ENCODE measurements at places on chromosomes 6 and 20.

- no peak for DNase-seq
Measured at GRCh38 chr20:58988565-58988882, 7.5 kb downstream of the NELFCD start.

DNA sequence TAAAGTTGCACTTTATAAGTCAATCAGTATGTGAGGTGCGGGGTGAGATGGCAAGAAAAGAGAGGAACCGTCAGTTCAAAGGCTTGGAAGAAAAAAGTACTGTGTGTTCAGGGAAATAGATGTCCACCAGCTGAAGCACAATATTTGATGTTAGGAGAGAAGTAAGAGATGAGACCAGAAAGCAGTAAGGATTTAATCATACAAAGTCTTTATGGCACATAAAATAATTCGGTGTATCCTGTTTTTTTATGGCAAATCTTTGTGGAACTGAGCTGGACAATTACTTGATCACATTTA lies 197.2 kb downstream of the FAXC start:
- DNase-seq, result no peak

DNA sequence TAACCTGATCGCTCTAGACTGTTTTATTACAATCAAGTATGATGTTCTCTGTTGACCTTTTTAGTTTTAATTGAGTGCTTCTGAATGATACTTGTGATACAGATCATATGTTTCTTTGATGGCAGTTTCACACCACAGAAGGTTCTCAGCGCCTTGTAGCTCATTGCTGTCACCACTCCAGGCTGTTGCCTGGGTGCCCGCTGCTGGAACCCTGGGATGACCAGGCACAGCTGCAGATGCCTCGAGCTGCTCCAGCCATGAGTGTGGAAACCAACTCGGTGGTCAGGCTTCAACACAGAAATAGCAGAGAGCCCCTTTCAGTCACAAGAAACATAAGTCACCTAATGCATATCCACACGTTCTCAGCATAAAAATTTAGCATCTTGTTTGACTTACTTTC lies 112.7 kb downstream of the RPP40 start:
- no peak for DNase-seq

DNA sequence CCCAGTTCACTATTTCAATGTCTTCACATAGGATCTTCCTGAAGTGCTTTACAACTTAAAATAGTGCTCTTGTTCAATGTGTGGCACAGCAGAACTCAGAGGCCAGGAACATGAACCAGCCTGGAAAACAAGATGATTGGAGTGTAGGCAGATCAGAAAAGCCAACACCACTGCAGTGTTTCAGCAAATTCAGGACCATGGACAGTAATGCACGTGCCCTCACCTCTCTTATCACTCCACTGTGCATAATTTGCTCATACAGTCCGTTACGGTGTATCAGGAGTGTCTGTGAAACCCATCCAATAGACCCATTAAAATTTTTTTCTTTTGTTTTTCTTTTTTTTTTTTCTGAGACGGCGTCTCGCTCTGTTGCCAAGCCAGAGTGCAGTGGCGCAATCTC lies 27.6 kb upstream of the HACE1 start:
- DNase-seq, result no peak

DNA sequence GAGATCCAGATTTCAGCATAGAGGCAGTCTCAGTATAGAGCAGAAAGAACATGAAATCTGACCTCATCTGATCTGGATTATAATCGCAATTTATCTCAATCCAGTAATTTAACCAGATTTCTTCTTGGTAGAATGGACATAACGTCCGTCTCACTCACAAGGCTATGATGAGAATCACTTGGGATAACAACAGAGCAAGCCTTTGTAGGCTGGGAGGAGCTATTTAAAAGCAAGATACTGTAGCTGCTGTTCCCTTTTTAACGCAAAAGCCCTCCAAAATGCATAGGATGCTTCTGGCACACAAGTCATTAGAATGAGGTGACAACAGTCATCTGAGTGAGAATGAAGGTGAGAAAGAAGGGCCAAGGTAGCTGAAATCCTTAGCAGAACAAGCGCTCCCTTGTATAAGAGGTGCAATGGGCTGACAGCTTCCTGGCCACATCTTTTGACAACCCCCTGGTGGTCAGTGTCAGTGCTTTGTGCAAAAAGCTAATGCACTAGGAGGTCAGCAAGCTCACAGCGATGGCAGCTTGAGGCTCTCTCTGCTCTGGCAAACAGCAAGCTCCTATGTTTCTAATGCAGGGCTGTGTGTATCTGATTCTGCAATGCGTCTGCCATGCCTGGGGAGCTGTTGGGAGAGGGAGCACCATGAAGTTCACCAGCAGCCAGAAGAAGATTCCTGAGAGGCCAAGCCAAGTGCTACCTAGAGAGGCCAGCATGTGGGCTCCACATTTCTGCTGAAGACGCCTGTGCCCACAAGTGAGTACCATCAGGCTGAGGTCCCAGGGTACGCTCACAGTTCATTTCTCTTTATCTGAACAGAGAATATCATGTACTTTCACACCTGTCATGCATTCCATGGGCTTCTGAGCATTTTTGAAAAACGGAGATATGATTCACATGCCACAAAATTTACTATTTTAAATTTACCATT lies 16.2 kb downstream of the METTL24 start:
- DNase-seq, result no peak

GRCh38 chr6:44257753-44258324 lies 511 bp upstream of the SLC35B2 start:
- no peak for DNase-seq

GRCh38 chr6:15907914-15908518 lies 220.9 kb upstream of the MYLIP start:
- DNase-seq, result no peak

DNA sequence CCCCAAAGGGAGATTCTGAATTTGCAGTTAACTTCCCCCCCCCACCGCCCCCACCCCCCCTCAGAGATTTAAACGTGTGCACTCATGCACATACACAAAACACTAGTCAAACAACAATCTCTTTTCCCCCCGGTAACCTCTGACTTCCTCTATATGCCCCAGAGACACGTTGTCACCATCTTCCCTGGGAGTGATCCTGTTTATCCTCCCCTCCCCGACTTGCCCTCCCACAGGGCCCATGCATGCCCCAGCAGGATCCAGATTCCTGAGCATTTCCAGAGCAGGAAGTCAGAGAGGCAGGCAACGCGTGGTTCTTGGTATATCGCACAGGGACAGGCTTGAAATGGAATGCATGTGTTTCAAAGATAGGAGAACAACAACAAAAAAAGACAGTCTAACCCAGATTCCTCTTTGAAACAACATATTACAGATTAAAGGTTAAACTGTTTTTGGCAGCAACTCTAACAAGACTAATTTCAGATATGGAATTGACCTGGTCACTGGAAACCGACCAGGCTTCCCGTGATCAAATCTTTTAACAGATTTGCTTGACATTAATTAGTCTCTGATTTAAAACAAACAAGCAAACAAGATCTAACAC lies 1.3 kb downstream of the BLCAP start:
- DNase-seq, result no peak

DNA sequence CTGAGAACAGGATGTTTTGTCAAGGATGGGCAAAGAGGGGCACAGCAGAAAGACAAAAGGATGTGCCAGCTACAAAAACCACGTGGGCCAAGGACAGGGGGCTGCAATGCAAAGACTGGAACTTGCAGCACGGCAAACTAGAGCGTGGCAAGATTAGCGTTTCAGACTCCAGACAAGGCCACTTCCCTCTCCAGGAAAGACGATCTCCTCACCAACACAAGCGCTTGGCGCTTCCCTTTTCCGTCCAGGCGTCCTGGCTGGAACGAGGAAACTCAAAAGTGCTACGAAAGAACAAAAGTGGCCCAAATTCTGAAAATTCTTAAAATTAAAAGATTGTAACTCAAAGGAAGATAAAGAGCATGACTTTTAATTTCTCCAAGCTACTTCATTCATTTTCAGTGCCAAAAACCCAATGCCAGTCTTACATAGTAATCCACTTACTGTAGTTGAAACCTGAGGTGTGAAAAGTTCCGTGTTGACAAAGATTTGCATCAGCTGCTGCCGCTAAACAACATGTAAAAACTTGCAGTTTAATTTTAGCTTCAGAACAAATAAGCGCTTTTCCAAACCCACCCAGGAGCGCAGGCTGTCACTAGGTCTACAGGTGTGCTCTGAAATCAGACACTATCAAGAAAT lies 207.1 kb upstream of the RREB1 start:
- no peak for DNase-seq

All from stimulated activated CD4-positive, alpha-beta T cell treated with anti-CD3 and anti-CD28 coated beads, Interleukin-12 subunit alpha, Interleukin-12 subunit beta, amount 100 ng/mL, for 4 hours (primary cell).